ENCODE measurements at places on chromosomes 2 and 18.

GRCh38 chr18:76687304-76687962 is 134.9 kb upstream of the ZNF236 start:
- DNase-seq: peak; percentile 81

- DNase-seq: no peak
Measured at GRCh38 chr2:169329688-169330554, 32.4 kb downstream of the LRP2 start.

DNA sequence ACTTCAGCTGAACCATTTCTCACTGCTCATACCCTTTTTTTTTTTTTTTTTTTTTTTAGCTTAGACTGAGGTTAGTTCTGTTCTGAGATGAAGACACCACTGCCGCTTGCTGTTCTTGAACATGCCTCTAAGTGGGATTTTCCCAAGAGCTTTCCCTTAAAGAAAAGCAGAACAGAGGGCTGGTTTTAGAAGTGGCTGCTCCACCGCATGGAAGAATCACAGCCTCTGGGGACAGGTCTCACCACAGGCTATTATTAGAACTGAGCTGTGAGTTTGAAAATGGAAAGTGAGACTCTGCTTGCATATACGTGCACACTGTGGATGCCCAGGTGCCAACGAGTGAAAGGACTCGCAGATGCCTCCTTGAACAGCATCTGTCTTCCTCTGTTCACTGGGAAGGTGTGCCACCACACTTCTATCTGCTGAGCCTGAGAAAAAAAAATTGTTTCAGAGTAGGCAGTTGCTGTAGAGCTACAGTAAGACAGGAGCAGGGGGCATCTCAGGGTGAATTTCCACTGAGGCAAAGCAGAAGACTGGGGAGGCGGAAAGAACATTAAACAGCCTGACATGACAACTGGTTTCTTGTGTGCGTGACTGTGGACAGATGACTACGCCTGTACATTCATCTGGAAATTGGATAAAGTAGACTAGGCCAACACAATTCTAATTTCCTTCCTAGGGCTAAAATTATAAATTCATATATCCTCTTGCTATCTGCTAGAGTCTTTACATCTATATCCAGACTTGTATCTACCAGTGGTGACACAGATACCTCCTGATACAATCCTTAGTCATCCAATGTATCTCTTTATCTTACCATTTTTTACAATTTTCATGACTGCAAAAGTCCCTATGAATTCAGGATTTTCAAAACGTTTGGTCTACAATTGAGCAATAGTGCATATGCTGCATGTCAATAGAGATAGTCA is 1045.7 kb upstream of the CELF4 start:
- peak; percentile 8 for DNase-seq

DNA sequence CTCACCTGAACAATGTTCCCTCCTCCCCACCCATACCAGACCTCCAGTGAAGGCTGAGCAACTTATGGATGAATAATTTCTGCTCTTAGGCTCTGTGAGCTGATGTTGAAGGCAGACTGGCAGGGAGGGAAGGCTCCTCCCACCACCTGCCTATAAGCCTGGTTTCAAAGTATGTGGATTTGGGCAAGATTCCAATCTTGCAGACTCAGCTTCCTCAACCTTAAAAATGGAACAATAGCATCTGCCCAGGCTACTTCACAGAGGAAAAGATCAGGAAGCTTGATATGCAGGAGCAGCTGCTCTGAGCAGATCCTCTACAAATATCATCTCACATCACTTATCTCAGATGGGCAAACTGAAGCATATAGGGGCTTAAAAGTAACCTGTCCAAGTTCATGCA is 112.2 kb downstream of the ZFP36L2 start:
- no peak for DNase-seq

DNA sequence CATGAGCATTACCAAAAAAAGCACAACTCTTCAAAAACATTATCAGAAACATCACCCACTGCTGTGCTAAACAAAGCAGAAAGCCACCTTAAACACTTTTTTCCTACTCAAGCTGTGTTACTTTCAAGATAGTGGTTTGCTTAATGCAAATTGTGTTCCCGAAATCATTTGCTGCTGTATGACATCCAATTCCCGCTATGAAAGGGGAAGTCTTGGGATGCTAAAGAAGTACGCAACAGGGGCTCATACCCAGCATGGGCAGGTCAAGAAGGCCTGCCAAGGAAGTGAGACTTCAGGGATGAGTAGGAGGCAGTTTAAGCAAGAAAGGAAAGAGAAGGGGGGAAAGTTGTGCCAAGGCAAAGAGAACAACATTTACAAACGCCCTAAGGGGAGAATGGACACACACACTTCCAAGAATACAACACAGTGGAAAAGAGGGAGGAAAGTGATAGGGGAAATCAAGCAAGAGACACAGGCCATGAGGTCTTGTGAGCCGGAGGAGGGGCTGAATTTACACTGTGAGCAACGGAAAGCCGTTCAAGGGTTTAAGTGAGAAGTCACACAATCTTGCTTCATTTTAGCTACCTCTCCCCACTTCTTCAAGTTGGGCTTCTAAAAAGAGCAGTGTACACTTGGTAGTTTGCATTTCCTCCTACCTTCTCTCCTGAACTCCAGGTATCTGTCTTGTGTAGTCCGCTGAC is 4.0 kb downstream of the PTPN2 start:
- peak; percentile 99 for DNase-seq

- no peak for DNase-seq
Measured at GRCh38 chr2:167826906-167827305, 420.5 kb downstream of the STK39 start.

DNA sequence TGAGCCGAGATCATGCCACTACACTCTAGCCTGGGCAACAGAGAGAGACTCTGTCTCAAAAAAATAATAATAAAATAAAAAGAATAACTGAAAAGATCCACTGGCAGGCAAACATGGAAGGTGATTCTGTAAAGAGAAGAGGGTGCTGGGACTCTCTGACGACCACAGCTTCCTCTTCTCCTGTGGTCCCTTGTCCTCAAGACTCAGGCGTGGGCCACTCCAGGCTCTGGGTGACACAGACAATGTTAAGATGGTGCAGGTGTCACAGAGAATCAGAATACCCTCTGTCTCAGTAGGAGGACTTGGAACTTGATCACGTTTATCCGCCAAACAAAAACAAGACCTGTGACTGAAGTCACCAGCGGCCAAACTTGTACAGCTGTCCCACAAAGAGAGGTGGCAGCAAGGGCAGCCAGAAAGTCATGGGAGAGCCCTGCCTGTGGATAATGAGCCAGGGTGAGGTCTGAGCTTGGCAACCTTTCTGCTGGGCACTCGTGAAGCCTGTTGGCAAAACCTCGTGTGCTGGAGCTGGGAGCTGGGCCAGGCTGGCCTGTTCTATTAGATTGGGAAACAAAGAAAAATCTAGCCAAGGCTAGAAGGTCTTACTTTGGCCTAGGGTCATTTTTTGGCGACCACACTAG is 76.4 kb upstream of the ITGA6 start:
- peak; percentile 37 for DNase-seq

GRCh38 chr2:176892676-176893226 is 319.8 kb upstream of the HNRNPA3 start:
- no peak for DNase-seq

DNA sequence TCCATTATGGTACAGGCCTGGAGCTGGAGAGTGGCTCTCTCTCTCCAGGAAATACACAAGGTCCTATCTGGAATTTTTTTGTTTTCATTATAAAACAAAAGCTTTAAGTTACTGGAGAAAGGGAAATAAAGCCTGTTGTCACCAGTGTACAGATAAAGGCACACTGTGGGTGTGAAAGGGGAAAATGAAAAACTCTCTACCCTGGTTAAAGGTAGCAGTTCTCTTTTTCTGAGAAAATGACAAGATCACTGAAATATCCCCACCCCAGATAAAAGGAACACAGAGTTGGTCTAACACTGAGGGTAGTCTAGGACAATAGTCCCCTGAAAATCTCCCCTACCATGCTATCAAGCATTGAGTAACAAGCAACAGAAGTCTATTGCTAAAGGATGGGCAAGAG is 438.7 kb downstream of the MBD2 start:
- no peak for DNase-seq

DNA sequence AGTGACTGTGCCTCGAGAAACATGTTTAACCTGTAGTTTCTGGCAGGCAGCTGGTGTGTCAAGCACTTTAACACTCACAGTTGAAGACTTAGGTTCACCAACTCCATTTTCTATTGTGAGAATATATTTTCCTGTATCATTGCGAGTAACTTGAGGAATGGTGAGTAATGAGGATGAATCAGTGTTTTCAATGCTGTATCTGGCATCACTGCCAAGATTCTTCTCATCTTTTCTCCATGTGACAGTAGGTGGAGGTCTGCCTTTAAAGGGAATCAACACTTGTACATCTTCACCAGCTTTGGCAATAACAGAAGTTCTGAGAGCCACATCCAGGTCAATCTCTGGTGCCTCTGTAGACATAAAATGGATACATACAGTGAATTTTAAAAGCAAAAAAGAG is 72.8 kb downstream of the PLEKHA3 start:
- DNase-seq: no peak

DNA sequence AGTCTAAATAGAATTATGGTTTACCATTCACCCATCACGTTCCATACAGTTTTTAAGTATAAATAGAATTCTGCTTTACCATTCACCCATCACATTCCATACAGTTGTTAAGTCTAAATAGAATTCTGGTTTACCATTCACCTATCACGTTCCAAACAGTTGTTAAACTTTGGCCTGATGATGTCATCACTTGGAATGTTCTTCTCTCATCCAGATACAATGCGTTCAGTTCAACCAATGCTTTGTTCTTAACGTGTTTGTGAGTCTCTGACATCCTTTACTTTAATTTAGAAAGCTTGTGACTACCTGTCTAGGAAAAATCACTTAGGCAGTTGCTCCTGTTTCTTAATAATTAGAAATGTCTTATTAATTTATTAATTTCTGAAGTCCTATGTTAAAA is 236.3 kb upstream of the RASGRP3 start:
- no peak for DNase-seq

DNA sequence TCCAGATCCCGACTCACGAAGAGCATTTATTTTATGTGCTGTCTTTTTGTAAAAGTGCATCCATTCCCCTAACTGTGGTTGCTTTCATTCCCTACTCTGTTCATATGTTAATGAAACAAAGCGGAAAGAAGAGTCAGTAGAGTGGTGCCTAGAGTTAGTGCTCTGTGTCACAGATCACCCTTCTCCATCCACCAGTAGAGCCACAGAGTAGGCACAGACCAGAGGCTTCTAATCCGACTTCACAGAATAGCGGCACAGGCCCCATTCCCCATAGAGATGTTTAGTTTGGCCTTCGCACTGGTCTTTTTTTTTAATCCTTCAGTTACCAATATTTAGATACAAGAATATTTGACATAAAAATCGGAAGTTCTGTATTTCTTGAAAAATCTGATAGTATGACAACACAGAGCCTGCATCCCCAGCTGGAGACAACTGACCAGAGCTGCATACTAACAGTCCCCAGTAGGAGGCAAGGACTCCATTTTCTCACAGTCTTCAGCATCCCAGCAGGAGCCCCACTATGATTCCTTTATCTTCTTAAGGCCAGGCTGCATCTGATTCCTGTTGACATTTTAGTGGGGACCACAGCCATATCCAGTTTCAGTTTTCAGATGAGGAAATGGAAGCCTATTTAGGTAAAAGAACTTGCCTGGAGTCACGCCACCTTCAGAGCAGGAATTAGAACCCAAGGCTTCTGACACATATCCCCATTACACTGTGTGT is 7.0 kb downstream of the G6PC2 start:
- no peak for DNase-seq

GRCh38 chr2:118738524-118739308 is 108.7 kb downstream of the EN1 start:
- no peak for DNase-seq

- DNase-seq: peak; percentile 43
Measured at GRCh38 chr2:113224647-113225236, 51.0 kb downstream of the PSD4 start.

- peak; percentile 73 for DNase-seq
Measured at GRCh38 chr2:234881413-234882241, 70.2 kb upstream of the SH3BP4 start.

GRCh38 chr2:85170938-85171475 is 37.8 kb downstream of the TCF7L1 start:
- DNase-seq: peak; percentile 77

DNA sequence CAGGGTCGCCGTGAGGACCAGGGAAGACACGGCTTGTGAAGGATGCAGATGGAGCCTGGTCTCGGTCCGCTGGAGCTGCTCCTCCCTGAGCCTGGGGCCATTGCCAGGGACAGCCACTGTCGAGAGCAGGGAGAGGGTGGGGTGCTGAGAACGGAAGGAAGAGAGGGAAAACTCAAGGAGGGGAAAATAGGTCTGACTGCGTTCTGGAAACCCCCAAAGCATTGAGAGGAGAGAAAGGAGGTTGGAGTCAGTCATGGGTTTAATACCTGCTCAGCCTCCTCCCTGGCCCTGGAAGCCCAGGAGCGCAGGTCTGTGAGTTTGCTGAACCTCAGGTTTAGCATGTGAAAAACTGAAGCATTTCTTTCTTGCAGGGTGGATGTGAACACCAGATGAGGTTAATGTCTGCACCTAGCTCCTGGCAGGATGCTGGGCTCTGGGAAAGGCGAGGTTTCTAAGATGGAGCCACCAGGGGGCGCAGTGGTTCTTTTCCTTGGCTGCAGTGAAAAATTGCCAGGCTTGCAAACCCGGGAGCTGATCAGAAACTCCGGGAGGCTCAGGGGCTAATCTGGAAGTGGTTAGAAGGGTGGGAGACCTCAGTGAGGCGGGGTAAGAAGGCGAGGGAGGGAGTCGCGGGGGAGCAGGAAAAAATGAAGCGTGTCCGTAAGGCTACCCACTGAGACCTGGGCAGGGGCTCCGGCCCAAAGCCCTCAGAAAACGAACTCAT is 33.6 kb upstream of the RNF149 start:
- DNase-seq: peak; percentile 93

- no peak for DNase-seq
Measured at GRCh38 chr2:235640926-235641723, 147.3 kb downstream of the AGAP1 start.

GRCh38 chr2:165390875-165391274 is 78.6 kb upstream of the CSRNP3 start:
- DNase-seq: no peak

DNA sequence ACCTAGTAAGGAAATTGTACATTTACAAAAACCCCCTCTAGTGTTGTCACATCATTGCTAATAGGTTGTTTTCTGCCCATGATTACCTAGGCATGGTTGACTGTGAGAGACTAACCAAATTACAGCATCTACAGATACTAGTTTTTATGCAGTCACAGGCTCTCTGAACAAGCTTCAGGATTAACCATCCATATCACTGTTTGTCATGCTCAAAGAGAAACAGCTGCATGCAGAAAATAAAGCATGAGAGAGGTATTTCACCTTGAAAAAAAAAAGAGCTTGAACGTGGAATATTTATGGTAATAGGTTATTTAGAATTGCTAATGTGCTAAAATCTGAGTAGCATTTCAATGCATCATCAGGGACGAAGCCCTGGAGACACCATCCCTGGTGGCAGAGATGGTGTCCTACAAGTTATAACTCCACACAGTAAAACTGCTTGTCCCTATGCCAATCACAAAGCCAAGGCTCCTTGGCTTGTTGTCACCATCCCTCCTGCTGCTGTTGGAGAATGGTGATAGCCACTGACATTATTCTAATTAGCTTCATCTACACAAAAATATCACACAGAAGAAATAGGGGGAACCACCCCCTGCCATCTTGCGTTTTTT is 5.4 kb downstream of the NEB start:
- DNase-seq: no peak
